ENCODE measurements at places on chromosomes 7 and 10.
A peak's percentile ranks its signal among the peaks of the same experiment; 100 is the strongest.

DNA sequence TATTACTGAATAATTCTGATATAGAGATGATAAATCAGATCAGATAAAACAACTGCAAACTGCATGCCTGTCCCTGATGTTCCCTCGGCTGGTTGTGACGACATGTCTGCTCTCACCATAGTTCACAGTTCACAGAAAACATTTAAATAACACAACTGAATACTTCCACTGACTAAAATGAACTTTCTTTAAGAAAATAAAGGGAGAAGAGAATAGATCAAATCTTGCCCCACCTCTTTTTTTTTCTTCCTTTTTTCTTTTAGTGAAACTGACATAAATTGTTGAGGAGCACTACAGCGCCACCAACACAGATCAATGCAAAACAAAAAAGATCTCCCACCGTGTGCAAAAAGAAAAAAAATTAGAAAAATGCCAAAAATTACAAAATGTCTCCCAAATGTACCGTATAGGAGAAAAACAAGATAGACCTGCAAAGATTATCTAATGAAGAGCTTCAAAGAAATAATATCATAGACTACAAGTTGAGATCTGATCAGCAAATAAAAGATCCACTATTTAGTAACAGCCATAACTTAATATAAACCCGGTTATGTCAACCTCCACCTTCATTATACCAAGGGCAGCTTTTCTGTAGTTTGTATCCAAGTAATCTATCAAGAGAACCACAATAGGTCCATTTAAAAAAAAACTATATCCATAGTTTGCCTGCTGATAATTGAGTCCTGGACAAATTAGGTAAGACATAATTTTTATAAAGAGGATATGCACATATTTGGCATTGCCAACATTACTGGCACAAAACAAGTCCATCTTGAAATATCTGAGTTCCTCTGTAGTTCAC is 30.7 kb upstream of the EPC1 start:
- peak; percentile 93 for DNase-seq

- peak; percentile 19 for DNase-seq
Observed at GRCh38 chr10:26474026-26474425, 35.9 kb downstream of the APBB1IP start.

DNA sequence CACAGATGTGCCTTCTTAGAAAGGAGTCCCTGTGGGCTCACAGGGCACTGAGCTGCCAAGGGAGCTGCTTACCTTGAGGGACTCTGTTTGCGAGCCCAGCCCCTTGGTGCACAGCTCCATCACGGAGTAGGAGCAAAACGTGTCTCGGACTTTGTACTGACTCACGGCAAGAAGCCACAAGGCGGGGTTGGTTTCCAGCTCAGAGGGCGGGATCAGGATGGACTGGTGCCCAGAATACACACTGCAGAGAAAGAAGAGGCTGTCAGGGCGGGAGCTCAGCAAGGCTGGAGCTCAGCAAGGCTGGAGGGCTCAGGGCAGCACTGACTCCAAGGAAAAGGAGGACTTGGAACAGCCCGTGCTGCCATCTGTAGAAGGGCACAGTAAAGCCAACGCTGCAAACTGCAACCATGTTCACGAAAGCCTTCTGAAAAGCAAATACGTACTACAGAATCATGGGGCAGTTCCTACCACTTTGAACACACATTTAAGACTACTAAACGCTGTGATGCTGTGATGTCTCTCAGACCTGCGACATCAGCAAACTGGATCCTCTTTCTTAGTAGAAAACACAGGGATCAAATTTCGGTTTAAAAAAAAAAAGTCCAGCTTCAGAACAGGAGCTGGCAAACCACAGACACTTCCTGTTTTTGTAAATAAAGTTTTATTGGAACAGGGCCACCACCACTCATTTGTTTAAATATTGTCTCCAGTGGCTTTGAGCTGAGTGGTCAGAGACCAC is 194.3 kb downstream of the ZMYND11 start:
- peak; percentile 81 for DNase-seq

- no peak for DNase-seq
Observed at GRCh38 chr7:145092766-145093165, 256.9 kb upstream of the TPK1 start.

DNA sequence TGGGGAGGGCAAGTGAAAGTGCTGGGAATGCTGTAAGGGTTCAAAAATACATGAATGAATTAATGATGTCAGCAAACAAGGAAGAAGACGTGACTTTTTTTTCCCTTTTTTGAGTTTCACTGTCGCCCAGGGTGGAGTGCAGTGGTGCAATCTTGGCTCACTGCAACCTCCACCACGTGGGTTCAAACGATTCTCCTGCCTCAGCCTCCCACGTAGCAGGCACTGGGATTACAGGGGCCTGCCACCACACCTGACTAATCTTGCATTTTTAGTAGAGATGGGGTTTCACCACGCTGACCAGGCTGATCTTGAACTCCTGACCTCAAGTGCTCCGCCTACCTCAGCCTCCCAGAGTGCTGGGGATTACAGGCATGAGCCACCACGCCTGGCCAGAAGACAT is 30.0 kb downstream of the DENND10 start:
- DNase-seq, result no peak

- DNase-seq, result peak; percentile 39
Observed at GRCh38 chr10:33235251-33235884, 99.1 kb downstream of the NRP1 start.

GRCh38 chr10:126872768-126873167 is 32.5 kb upstream of the DOCK1 start:
- no peak for DNase-seq

DNA sequence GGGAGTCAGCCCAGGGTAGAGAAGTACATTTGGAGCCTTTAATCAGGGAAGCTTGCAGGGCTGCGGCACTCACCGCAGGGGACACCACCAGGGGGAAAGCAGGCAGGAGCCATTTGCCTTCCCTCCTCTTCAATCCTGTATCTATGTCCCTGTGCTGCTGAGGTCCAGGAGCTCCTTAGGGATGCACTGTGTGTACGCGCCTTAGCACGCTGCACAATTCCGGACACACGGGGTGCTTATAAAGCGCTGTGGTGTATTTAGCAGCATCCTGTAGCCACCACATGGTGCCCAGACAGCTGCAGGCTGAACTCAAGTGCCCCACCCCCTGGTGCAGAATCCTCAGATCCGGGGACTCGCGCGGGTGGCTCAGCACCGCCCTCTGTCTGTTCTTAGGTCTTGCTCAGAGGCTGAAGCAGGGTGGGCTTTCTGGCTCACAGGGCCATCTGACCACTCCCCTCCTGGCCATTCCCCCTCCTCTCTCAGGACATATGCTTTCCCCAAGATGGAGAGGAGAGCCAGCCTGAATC is 421.4 kb downstream of the SDK1 start:
- DNase-seq, result peak; percentile 19

- peak; percentile 30 for DNase-seq
Observed at GRCh38 chr10:90917238-90917967, 3.5 kb downstream of the ANKRD1 start.
